ENCODE measurements at places on chromosomes 3 and 15. TPM values are rescaled to one million over a fixed set of nuclear protein-coding genes. Genes with fewer than 3 reads are reported as not detected.

ZMYND10 gene
- total RNA-seq, result 0.96 TPM

- DNase-seq, result no peak
Measured at GRCh38 chr3:26655231-26655630, 32.7 kb downstream of the LRRC3B start.

FANCI gene
- 9.1 TPM for total RNA-seq

- no peak for DNase-seq
Measured at GRCh38 chr3:119319311-119319710, 25.1 kb downstream of the ARHGAP31 start.

GRCh38 chr3:106071306-106071705 lies 202.5 kb upstream of the CBLB start:
- DNase-seq, result no peak

ISLR gene
- 102 TPM for total RNA-seq

HIGD2B gene
- not detected for total RNA-seq

GRCh38 chr15:60389261-60390077 lies 8.3 kb downstream of the ANXA2 start:
- no peak for DNase-seq

- no peak for DNase-seq
Measured at GRCh38 chr3:141109751-141110150, 58.6 kb downstream of the SPSB4 start.

GRCh38 chr15:82832601-82833361 lies 23.4 kb downstream of the WHAMM start:
- DNase-seq, result no peak

DNA sequence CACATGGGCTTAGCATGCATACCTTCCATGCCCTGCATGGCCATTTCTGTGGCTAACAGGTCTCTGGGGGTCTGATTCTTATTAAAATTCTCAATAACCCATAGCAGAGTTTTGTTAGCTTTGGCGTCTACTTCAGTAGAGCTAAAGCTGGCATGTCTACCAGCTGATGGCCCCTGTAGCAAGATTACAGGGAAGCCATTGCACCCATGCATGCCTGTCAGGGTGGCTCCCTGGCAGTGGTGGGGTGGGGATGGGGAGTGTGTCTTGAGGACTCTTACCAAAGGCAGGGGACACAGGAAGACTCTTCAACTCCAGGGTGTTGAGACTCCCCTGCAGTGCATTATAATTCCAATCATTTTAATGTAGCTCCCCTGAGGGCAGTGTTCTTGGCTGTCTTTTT lies 4.7 kb downstream of the KY start:
- no peak for DNase-seq

AADACL2 gene
- 0.24 TPM for total RNA-seq

GRCh38 chr3:155308831-155309230 lies 15.3 kb upstream of the STRIT1 start:
- DNase-seq, result no peak

KLHL18 gene
- 22.9 TPM for total RNA-seq

DNA sequence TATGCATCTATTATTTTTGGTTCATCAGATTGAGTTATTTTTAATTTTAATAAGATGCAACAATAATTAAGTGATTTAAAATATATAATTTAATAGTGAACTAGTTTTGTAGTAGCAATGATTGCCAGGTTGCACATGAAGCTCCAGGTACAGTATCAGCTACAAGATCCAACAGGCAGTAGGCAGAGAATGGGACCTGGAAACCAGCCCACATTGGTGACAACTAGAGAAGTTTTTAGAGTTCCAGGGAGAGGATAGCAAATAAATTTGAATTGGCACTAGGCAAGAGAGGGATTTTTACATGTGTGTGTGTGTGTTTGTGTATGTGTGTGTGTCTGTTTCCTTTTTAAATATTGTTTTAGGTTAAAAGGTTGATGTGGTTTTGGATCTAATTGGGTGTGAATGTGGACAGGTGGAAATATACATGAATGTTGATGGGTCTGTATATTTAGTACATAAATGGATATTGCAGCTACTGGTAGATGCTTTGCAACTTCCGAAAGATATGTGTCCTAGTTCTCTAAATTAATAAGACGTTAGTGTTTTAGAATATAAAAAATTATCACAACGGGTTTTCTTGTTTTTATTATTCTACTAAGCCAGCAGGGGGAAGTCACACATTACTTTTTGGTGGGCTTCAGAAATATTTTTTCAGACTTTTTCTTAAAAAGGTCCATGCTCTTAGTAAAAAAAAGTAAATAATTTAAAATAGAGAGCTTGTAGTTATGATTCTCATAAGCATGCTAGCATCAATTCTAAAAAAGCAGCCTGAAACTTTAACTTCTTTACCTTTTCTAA lies 110.1 kb upstream of the GBE1 start:
- DNase-seq, result no peak

- no peak for DNase-seq
Measured at GRCh38 chr3:159499031-159499793, 489.4 kb upstream of the IL12A start.

GRCh38 chr15:55403531-55403930 lies 4.6 kb downstream of the CCPG1 start:
- DNase-seq, result no peak

LMAN1L gene
- total RNA-seq, result not detected

PAQR9 gene
- not detected for total RNA-seq

DNA sequence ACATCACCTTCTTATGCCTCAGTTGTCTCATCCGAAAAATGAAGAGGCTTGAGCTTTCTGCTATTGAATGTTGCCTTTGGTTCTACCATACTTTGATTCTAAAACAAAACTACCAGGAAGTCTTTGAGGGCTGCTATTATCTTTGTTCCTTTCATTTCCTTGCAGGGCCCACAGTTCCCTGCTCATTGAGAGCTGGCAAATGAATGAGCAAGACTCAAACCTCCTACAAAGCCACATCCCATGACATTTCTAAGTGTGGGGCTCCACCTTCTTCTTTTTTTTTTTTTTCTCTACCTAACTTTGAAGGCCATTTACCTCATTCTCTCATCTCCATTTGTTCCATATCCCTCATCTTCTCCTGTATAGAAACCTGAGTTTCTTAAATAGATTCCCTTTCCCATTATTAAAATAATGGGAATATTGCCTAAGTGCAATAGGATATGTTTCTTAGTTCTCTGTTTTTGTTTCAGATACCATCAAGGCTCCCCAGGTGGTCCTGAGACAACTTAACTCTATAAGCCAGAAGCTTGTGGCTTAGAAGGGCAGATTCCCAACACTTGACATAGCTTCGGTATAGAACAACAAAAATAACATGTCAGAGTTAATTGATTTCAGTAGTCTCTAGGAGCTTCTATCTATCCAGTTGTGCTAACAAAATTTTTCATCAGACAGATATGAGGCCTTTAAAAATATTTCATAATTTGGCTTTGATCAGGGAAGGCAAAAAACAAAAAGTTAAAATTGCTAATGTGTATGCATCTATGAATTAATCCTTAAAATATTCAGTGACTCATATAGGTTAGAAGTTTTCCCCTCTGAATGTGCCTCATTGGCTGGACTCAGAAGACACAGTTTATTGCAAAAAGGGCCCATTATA lies 951.6 kb downstream of the TUSC7 start:
- no peak for DNase-seq

PROK2 gene
- 3.8 TPM for total RNA-seq

SOX2 gene
- 0.24 TPM for total RNA-seq
